Renal cortex interstitium (tissue), 15 donors: ENCODE measurements at places on chromosomes 4 and X. TPM values are rescaled to one million over a fixed set of nuclear protein-coding genes. Genes with fewer than 3 reads are reported as not detected.

Gene TCP11X2
- polyA plus RNA-seq = 2.2 TPM

Gene RIPPLY1
- polyA plus RNA-seq = 2.5 TPM

GRCh38 chrX:150165776-150166610 is 197.1 kb upstream of the MAMLD1 start:
- DNase-seq = no peak

- DNase-seq = no peak
Measured at GRCh38 chrX:131393426-131393825, 104.3 kb upstream of the IGSF1 start.

Gene TMSB15B
- polyA plus RNA-seq = 18.9 TPM

- no peak for DNase-seq
Measured at GRCh38 chr4:113823291-113823659, 61.7 kb upstream of the CAMK2D start.

DNA sequence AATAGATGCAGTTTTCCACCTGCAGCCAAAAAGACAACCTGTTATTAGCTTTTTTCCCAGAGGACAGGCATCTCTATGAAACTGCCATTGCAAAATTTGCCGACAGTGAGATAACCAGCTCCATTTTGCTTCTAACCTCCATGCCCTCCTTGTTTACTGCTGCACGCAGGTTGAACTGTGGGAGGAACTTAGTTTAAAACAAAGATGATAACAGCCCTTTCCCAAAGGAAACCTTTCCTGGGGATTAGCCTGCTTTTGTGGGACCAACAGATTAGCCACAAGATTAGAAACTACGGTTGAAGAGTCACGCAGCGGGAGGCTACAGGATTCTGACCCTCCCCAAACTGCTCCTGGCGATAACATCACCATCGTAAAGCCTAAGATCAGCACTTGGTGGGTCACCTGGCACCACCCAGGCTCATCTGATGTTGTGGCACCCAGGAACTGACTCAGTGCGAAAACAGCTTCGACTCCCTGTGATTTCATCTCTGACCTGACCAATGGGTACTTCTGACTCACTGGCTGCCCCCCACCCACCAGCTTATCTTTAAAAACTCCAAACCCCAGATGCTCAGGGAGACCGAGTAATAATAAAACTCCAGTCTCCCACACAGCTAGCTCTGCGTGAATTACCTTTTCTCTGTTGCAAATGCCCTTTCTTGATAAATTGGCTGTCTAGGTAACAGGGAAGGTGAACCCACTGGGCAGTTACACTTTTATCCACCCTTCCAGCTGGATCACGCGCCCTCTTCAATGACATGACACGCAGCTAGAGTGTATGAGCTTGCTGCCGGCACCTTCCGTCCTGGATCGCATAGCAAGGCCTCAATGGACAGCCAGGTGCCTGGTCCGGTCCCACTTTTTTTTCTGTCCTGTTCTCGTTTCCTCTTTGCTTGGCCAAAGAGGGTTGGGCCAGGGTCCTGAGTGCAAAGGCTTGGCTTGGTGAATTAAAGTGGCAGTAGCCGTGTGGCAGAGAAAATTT is 27.2 kb downstream of the NOP14 start:
- DNase-seq = no peak

- no peak for DNase-seq
Measured at GRCh38 chrX:9352694-9353411, 112.0 kb upstream of the TBL1X start.

DNA sequence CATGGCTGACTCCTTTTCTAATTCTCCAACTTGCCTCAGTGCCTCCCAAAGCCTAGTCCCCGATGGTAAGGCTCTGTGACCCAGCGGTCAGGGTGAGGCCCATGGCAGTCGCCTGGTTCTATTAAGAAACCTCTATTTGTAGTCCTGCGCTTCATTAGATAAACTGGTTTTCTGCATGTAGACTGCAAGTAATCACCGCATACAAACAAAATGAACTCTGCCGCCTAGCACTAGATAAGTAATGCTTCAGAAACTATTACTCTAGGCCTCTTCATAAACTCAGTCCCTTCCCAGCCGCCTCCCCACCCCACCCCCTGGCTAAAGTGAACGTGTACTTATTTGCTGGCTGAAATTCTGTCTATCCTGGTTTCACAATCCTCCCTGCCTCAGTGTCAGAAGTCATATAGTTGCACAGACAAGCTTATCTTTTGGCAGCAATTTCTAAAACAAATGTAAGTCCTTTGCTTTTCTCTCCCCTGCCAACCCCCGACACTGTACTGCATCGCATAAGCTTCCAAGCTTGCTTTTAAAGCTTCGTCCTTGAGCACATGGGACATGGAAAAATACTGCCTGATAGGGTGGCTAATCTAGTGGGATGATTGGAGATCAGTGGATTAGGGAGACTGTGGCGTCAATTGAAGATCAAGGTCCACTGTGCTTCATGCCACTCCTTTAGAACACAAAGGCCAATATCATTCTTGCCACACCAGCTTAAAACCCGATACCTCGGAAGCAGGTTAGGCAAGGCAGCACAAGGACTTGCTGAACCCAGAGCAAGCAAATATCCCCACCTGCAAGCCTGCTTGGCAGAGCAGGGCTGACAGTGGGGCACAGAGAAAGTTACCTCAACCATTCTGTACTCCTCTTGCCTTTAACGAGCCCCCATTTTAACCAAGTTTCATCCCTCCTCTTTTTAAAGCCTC is 125.8 kb downstream of the IRF2 start:
- no peak for DNase-seq

- DNase-seq = no peak
Measured at GRCh38 chr4:60953826-60954225, 246.3 kb upstream of the ADGRL3 start.

DNA sequence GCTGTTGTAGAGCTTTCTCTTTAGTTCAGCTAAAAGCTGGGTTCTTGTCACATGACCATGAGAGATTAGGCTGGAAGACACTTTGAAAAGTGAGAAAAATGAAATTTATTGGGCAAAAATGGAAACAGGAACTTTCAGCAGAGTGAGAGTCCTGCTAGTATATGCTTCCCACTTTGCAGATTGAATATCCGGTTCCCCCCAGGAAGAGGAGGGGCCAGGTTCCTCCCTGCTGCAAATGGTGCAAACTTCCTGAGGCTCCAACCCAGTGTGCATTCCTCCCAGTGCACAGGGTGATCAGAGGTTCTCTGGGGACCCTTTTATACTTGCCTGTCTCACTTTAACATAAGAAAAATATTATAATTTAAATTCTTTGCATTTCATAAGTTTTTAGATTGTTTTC is 119.9 kb upstream of the SPIN4 start:
- DNase-seq = no peak

GRCh38 chrX:16797841-16798240 is 11.6 kb downstream of the TXLNG start:
- no peak for DNase-seq

- DNase-seq = no peak
Measured at GRCh38 chr4:105215609-105216313, 69.1 kb downstream of the TET2 start.

DNA sequence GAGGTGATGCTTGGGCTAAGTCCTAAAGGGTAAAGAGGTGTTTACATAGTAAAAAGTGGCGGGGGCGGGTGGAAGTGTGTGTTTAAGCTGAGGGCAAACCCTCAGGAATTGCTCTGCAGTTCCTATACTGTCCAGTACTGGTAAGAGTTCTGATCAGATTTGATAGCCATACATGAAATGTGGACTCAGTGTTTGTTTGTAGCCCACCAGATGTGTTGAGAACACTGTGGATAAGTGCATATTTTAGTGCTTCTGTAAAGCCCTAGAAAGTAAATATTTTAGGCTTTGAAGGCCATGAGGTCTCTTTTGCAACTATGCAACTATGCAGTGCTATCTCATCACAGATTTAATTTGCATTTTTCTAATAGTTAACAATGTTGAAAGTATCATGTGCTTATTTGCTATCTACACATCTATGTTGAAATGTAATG is 80.7 kb upstream of the EOLA2 start:
- no peak for DNase-seq

DNA sequence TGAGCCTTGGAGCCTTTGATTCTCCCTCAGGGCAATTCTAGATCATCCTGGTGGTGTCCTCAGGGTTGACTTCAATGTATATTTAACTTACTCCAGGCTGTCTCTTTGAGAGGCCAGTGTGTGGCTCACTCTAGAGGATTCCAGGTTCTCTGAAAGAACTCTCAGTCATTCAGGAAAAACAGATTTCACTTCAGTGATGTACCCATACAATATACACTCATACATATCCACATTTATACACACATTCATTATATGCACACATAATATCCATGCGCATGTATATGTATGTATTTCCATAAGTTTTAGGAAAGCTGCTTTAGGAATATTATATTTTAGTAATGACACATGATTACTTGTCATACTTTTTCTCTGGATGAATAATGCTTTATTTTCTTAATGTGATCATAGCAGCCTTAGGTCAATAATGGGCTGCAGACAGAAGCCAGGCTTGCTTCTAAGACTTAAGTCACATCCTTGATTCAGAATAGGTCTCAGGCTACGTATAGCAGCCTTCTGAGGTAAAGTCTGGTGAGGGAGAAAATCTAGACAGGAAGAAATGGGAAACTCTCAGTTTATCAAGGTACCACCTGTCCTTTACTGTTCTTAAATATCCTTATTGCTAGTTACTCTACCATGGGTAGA is 397.0 kb downstream of the GPAT3 start:
- no peak for DNase-seq

Gene TCEAL7
- polyA plus RNA-seq = 37.8 TPM

Gene PRAF2
- 33.6 TPM for polyA plus RNA-seq

Gene SLC9B2
- 8.2 TPM for polyA plus RNA-seq

DNA sequence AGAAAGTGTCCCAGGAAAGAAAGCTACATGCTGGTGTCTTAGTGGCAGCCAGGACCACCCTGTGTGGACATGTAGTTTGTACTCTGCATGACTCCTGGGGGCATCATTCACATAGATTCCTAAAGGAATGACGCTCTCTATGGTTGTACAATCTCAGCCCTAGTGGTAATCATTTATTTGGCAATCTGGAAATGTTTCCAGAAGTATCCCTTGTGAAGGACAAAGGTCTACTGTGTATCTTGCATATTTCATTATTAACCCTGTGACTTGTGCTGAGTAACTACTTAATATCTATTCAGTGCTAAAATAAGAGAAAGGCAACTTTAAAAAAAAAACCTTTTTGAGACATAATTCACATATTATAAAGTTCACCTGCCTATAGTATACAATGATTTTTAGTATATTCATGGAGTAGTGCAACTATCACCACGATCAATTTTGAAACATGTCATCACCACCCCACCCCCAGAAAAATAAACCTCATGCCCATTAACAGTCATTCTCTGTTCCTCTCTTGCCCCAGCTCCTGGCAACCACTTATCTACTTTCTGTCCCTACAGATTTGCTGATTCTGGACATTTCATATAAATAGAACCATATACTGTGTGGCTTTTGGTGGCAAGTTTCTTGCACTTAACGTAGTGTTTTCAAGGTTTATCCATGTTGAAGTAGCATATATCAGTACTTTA is 51.7 kb downstream of the SHROOM3 start:
- no peak for DNase-seq

DNA sequence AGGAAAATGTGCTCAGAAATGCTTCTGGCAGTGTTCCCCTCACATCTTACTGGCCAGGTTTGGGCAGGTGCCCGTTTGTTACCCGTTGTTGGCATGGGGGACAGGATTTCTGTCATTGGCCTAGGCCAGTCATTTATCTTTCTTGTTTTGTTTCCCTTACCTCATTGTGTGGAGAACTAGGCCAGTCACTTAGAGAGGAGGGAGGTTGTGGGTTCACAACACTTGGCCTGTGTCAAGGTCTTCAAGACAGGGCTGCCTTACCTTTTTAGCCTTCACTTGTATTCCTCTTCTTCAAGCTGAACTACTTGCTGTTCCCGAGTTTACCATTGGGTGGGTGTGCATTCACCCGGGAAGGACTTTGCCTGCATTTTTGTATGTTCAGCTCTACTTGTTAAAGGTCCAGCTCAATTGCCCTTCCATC is 17.7 kb downstream of the SNX25 start:
- no peak for DNase-seq

DNA sequence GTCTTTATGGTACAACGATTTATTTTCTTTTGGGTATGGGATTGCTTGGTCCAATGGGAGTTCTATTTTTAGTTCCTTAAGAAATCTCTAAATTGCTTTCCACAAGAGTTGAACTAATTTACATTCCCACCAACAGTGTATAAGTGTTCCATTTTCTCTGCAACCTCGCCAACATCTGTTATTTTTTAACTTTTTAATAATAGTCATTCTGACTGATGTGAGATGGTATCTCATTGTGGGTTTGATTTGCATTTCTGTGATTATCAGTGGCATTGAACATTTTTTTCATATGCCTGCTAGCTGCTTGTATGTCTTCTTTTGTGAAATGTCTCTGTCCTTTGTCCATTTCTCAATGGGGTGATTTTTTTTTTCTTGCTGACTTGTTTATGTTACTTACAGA is 42.8 kb downstream of the UCHL1 start:
- DNase-seq = no peak

Gene BANK1
- polyA plus RNA-seq = 2.9 TPM

Gene RTL3
- not detected for polyA plus RNA-seq

Gene XIAP
- polyA plus RNA-seq = 43.2 TPM

GRCh38 chr4:68349279-68349648 is 626 bp downstream of the YTHDC1 start:
- DNase-seq = peak; percentile 47

GRCh38 chr4:99090481-99091215 is 2.1 kb upstream of the ADH5 start:
- DNase-seq = no peak

GRCh38 chr4:3128976-3129375 is 54.5 kb downstream of the HTT start:
- DNase-seq = no peak

DNA sequence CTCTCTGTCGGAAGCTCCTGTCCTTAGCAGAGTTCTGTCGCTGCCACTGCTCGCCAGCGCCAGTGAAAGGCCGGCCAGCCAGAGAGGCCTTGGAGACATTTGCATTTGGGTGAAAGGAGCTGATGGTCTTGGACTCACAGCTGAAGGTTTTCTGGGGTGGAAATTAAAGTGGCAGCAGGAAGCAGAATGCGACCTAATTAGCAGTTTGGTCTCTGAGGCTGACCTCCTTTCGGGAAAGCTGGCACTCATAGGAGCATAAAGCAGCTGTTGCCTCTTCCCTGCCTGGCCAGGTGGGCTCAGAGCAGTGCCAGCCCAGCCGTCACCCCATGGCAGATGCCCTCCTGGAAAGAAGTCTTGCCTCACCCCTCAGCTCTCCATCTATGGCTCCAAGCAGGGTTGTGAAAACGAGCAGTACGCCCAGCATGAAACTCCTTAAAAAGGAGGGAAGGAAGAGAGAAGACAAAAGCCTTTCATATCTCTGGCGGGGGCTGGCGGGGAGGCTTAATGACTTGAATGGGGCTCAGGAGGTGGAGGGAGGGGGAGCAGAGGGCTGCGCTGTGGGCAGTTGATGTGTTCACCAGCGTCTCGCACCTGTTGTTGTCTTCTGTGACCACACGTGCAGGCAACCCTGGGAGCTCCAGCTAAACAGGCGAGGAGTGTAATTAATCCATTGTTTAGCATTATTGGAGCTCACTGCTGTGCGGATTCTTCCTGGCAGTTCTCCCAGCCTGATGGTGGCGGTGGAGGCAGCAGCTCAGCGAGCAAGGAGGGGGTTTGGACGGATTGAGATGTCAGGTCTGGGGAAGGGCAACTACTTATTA is 264.0 kb downstream of the MID1IP1 start:
- DNase-seq = no peak

Gene BEX5
- polyA plus RNA-seq = 10.4 TPM

Gene GUCY1A1
- 81.1 TPM for polyA plus RNA-seq

GRCh38 chrX:104098151-104098808 is 14.0 kb upstream of the ZCCHC18 start:
- peak; percentile 45 for DNase-seq
